Endothelial cell of coronary artery (primary cell): ENCODE measurements at places on chromosomes 1 and 21. TPM values are rescaled to one million over a fixed set of nuclear protein-coding genes. Genes with fewer than 3 reads are reported as not detected.

The CACHD1 gene
- total RNA-seq: 1.0 and 3.1 TPM in 2 replicates

The GCSAML gene
- not detected in 2 replicates for total RNA-seq

The SLC2A1 gene
- 25.6 and 196 TPM in 2 replicates for total RNA-seq

The AKIRIN1 gene
- total RNA-seq: 35.4 and 39.1 TPM in 2 replicates

The TLCD4 gene
- under 0.01 TPM in 2 replicates for total RNA-seq

The PLD5 gene
- not detected in 2 replicates for total RNA-seq
